Globus pallidus (tissue), 1 donor: ENCODE measurements at places on chromosomes 3 and 15.
A peak's percentile ranks its signal among the peaks of the same experiment; 100 is the strongest.

DNA sequence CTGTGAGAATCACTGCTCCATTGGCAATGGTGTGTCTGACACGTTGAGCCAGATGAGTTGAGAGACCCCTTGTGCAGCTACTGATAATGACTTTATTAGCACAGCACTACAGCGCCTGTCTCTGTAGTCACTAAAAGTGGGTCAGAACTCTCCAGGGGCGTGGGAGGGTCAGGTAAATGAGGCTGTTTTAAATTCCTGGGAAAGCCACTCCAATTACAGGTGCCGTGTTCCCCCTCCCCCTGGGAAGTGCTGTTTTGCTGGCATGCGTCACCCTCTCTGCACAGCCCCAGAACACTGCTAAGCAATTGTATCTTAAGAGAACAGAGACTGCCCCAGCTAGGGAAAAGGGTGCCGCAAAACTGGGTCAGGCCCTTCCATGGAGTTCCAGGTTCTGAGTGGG lies 21.5 kb upstream of the CPNE9 start:
- no peak for DNase-seq

DNA sequence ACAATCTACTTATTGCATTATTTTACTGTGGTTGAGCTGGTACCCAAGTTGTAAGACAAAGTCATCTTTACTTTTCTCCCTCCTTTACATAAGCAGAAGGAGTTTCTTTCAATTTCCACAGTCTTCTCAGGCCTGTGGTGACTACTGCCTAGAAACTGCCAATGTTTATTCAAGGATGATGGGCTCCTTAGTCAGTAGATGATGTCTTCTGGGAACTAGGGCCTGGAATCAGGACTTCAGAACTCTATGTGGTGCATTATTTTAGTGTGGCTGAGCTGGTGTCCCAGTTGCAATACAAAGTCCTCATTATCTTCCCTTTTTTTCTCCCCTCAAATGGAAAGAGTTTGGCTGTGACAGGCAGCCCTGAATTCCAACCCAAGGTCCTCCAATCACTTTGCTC lies 1762.5 kb downstream of the SI start:
- no peak for DNase-seq

DNA sequence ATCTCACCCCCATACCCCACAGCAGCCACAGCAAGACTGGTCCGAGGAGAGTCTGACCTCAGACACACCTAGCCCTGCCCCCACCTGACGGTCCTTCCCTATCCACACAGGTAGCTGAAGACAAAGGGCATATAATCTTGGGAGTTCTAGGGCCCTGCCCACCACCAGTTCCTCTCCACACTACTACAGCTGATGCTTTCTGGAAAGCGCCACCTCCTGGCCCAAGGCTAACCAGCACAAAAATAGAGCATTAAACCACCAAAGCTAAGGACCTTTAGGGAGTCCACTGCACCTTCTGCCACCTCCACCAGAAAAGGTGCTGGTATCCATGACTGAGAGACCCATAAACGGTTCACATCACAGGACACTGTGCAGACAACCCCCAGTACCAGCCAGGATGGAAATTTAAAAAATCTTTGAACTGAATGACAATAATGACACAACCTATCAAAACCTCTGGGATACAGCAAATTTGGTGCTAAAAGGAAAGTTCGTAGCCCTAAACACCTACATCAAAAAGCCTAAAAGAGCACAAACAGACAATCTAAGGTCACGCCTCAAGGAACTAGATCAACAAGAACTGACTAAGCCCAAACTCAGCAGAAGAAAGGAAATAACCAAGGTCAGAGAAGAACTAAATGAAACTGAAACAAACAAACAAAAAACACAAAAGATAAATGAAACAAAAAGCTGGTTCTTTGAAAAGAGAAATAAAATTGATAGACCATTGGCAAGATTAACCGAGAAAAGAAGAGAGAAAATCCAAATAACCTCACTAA lies 122.1 kb upstream of the TPRG1 start:
- no peak for DNase-seq

DNA sequence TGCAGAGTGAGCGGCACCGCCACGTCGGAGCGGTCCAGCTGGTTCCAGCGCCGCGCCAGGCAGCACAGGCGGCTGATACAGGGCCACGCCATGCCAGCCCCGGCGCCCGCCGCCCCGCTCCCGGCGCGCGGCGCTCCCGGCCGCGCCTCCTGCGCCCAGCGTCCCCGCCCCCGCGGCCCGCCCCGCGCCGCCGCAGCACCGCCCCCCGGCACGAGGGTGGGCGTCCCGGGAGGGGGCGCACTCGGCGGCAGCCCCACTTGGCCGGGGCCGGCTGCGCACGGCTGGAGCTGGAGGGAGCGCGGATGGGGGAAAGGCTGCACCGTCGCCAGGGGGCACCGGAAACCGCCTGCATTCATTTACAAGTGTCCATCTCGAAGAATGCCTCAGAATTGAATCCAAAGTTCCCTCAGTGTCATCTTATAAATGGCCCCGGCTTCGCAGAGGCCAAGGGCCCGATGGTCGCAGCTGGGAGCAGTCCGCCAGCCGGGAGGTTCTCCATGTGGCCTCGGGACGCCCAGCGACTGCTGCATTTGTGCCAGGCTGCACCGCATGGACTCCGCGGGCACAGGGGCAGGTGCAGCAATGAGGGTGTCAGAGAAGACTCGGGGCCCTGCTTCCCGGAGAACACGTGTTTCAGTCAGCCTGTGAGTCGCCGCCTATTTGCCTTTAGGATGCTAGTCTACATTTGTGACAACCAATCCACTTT lies at the start of gene MAP6D1:
MAP6D1 (minus strand) TSS at position 122 of the 706 bp plus-strand sequence; CDS start at position 92, 30 bp downstream.
- peak; percentile 87 for DNase-seq

- no peak for DNase-seq
These were observed 12.1 kb downstream of the SLC24A5 start for GRCh38 chr15:48132874-48133273.

GRCh38 chr3:96986241-96986640 lies 171.8 kb downstream of the EPHA6 start:
- DNase-seq, result no peak

DNA sequence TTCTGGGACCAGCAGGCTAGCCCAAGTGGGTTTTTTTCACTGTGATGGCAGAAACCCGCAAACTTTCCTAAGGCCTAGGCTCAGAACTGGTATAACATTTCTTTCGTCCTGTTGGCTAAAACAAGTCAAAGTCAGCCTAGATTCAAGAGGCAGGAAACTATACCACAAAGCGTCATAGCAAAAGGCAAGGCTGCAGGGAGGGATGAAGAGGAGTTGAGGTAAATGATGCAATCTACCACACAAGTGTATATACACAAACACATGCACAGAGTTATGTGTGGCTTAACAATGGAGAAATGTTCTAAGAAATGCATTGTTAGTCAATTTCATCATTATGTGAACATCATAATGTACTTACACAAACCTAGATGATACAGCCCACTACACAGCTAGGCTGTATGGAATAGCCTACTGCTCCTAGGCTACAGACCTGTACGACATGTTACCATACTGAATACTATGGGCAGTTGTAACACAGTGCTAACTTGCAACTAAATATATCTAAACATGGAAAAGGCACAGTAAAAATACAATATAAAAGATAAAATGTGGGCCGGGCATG lies 225.6 kb downstream of the TBL1XR1 start:
- DNase-seq, result no peak

DNA sequence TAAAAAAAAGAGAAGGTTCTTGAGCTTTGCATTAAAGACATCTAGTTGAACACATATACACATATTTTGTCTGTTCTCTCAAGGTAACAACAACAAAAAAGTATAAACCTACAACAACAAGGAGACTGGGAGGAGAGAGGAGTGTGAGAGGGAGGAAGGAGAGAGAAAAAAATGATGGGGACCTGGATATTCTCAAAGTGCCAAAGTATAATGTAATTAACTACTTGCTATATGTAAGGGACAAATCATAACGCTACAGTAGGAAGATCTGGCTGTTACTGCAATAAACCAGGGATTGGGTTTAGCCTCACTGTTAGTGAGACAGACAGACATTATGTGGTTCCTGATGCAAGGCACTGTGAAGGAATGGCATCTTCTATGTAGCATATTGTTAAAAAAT lies 14.2 kb upstream of the GABRR3 start:
- no peak for DNase-seq

GRCh38 chr3:47577583-47578118 lies 1.0 kb downstream of the CSPG5 start:
- no peak for DNase-seq

DNA sequence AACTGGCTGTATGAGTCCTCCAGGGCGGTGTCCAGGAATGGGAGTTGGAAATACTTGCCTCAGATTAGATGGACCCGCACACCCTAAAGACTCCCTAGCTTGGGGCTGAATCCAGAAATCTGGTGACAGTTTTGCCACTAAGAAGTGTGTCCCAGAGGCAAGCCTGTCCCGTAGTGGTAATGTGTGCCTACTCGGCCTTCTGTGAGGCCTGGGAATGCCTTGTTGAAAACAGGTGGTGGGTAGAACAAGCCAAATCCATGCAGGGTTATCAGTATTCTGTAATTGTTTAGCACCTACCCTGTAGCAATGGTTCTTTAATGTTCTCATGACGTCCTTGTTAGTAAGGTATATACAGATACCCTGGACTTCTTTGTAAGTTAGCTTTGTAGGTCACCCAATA lies 1.6 kb downstream of the C3orf52 start:
- no peak for DNase-seq

DNA sequence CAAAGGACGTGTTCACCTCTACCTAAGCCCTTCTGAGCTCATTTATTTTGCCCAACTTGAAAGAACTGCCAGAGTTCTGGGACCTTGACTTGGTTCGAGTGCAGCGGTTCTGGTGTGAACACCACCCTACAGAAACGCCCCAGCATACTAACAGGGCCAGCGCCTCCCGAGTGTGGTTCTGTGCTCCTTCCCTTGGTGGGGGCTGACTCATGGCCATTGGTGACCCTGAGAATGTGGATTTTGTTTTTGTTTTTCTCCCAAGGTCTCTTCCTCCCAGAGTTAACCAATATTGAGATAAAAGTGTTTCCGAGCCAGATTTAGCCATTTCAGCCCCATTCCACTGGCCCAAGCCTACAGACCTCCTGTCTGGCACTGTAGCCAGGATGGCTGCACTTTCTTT lies 27.9 kb downstream of the SEMA7A start:
- DNase-seq, result no peak

DNA sequence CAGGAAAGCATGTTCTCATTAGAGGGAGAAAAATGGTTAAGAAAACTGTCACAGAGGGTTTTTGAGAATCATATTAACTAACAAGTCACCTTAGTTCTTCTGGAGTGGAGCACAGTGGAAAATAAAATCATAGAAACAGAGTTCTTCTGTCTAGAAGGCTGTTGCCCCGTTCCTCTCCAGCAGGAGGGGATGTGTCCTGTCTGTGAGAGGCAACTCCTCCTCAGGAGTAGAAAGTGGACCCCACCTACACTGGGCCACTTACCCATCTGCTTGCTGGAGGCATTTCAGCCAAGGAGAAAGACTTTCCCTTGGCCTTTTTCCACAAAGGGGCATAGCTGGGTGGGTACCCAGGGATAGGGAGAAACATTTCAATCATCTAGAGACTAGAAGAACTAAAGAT lies 106.6 kb downstream of the SSR3 start:
- DNase-seq, result no peak

DNA sequence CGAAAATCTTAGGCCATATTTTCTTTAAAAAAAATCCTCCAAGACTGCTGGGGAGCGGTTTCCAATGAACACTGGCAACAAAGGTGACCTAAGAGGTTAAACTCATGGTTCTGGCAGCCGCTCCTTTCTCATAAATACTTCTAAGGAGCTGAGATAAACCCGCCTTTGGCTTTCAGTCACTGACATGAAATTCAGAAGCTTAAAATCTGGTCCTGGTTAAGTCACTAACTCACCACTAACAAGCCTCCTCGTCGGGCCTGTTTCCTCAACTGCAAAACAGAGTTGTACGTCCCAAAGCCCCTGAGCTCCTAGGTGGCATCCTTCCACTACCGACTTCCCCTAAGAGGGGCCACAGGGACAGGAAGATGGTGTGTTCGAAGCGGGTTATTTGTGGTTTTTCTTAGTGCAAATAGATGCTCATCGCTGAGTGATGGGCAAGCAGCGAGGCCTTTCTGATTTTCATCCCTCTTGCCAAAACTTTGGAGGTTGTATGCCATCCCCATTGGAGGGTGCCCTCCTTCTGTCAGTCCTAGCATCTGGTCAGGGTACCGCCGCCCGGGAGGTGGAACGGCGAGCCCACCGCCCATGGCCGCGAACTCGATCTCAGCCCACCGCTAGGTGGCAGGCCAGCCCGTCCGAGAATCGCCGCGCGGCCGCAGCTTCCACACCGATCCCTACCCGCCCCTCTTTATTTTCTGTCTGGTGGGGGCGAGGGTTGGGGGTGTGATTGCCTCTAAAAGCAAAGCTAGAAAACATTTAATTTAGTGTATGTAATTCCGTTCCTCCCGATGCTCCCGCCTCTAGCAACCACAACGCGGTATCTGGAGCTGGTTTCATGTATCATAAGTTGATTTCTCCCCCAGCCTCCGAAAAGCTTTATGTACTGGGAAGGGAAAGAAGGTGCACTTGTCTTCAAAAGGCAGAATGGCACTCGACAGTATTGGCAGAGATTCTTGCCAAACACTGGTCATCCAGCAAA lies 4.6 kb downstream of the BCL6 start:
- DNase-seq, result peak; percentile 76

- no peak for DNase-seq
These were observed 63.4 kb upstream of the GATA2 start for GRCh38 chr3:128556384-128556783.

DNA sequence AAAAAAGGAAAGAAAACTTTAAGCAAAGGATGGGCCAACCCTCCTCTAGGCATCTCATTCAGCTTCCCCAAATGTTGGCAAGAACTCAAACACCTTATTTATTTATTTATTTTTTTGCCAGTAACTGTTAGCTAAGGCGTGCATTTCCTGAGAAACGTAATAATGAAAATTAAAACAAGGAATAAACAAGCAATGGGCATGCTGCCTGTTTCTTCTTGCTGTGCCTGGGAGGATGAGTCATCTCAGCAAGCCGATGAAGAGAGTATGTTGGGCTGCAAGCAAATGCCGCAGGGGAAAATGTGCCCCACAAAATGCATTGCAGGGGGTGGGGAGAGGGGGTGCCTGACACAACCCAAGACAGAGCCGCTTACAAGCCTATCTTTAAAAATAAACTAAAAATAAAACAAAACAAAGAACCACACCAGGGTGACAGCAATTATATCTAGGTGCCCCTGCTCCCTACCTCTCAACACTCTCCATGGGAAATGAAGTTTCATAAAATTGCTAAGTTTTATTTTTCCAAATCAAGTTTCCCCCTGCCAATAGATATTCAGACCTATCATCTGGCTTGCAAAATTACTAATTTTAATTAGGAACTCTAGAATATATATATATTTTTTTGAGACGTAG lies 40.3 kb downstream of the EIF4E3 start:
- no peak for DNase-seq

GRCh38 chr15:25088261-25088790 lies 133.5 kb downstream of the SNRPN start:
- no peak for DNase-seq

- no peak for DNase-seq
These were observed 163.8 kb upstream of the CTNNB1 start for GRCh38 chr3:41035456-41036022.

GRCh38 chr3:1103525-1103924 lies 10.7 kb downstream of the CNTN6 start:
- DNase-seq, result no peak

- DNase-seq, result no peak
These were observed 164.5 kb downstream of the IGF1R start for GRCh38 chr15:98812716-98813446.

GRCh38 chr3:193240436-193240849 lies 579 bp upstream of the PLAAT1 start:
- DNase-seq, result no peak

- DNase-seq, result no peak
These were observed 383 bp upstream of the EFCC1 start for GRCh38 chr3:129000742-129001100.

GRCh38 chr3:97932387-97932801 lies 39.8 kb downstream of the RIOX2 start:
- no peak for DNase-seq

GRCh38 chr3:143977341-143978262 lies 6.0 kb downstream of the DIPK2A start:
- peak; percentile 68 for DNase-seq
